Karpas-422 (cell line): ENCODE measurements at places on chromosomes 3 and 15.

DNA sequence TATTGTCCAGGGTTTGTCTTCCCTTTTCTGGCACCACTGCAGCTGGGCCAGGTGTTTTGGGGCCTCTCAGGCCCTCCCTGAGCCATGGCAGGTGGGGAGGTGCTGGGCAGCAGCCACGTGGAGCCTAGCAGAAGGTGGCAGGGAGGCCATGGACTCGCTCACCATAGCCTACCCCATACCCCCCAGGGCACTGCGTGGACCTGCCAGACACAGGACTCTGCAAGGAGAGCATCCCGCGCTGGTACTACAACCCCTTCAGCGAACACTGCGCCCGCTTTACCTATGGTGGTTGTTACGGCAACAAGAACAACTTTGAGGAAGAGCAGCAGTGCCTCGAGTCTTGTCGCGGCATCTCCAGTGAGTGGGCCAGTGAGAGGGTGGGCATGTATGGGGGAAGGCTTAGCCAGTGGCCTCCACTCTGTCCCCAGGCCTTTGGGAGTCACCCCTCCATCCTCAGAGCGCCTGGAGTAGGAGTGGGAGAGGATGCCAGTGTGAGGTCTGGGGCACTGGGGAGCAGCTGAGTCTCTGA is 11.9 kb downstream of the SPINT1 start:
- no peak for DNase-seq

DNA sequence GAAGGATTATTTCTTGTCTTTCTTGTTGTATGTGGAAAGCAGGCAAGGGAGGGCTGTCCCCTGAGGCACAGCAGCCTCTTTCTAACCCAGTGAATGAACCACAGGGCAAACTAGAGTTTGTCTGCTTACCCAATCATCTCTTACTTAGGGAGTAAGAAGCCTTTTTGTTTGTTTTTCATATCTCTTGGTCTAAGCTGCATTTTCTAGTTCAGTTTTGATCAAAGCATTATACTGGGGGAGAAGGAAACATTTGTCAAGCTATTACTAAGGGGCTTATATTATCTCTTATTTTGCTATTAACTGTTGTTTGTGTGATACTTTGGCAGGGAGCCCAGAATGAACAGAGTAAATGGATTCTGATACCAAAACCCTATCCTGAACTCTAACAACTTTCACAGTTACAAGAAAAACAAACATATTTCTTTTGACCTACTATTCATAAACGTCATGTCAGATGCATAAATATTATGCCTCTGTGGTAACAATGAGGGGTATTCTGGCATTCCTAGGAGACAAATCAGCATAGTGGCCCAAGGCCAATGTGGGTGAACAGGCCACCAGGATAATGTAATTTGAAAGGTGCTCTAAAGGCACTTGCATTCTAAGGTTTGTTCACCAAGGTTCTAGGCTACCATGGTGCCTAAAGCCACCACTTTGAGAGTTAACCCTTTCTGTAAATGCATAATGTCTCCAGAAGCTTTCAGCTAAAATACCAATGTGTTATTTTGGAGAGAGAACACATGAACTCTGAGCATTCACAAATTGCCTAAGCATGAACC is 271.6 kb upstream of the ZPLD1 start:
- DNase-seq = no peak

GRCh38 chr3:147130461-147130860 is 275.9 kb downstream of the ZIC4 start:
- DNase-seq = no peak

GRCh38 chr3:168072323-168072650 is 23.4 kb downstream of the GOLIM4 start:
- DNase-seq = no peak
